ENCODE measurements at places on chromosomes 1 and 21.
A peak's percentile ranks its signal among the peaks of the same experiment; 100 is the strongest.

- peak; percentile 43 for DNase-seq
These were observed 20.9 kb upstream of the ATP5PO start for GRCh38 chr21:33936301-33937038.

DNA sequence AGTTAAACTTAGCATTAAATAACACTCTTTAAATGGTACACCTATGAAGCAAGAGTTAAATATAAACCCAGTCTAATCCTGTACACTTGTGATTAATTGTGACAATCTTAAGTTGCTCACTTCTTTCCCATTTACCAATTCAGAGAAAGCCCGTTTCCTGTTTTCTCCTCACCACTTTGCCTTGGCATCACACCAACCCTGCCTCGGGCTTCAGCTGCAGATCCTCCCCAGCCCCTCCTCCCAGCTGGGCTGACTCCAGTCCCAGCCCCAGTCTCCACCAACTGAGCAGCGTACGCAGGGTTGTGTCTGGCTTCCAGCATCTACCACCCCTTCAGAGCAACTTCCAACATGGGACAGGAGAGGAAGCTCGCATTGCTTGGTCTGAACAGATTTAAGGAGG, 4.1 kb downstream of the PYCR2 start:
- peak; percentile 88 for DNase-seq

GRCh38 chr1:205749234-205750137, 496 bp downstream of the NUCKS1 start:
- peak; percentile 96 for DNase-seq

- no peak for DNase-seq
These were observed 39.0 kb downstream of the SMYD2 start for GRCh38 chr1:214319938-214320337.

- peak; percentile 85 for DNase-seq
These were observed 80.1 kb upstream of the KCNK2 start for GRCh38 chr1:215002471-215002870.

DNA sequence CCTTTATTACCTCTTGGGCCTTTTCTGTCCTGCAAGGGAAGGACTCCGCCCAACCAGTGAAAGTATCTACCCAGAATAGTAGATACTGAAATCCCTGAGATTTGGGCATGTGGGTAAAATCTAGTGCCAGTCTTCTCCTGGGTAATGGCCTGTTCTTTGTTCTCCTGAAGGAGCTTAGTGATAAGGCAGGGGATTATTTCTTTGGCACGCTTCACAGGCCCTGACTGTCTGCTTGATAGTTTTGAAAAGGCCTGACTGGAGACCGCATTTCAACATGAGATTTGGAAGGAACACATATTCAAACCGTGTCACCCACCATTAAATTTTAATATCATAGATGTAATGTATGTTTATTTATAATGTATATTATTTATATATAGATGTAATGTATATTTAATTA, 48.9 kb downstream of the RASAL2 start:
- no peak for DNase-seq

GRCh38 chr1:230919207-230919606, 50.9 kb upstream of the C1orf198 start:
- no peak for DNase-seq

- no peak for DNase-seq
These were observed 49.6 kb downstream of the RPL5 start for GRCh38 chr1:92881391-92881790.

- no peak for DNase-seq
These were observed 418.5 kb downstream of the DPYD start for GRCh38 chr1:97502360-97502759.

GRCh38 chr1:209645574-209646452, 6.4 kb downstream of the LAMB3 start:
- no peak for DNase-seq

DNA sequence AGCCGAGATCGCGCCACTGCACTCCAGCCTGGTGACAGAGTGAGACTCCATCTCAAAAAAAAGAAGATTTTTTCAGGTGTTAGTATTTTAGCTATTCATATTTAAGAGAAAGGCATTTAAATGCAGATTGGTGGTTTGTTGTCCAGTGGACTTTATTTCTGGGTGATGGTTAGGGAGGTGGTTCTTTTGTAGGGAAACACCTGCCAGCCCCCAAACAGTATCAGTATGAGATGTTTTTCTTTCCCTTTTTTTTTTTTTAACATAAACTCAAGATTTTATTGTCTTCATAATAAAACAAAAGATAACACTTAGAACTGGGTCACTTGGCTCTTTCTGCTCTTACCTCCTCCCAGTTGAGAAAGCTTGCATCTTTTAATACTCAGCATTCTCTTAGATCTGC, 9.9 kb downstream of the CCDC18 start:
- DNase-seq = no peak

- no peak for DNase-seq
These were observed 101.6 kb downstream of the DMRTB1 start for GRCh38 chr1:53560581-53561502.

- DNase-seq = no peak
These were observed 76.3 kb downstream of the KRTAP19-8 start for GRCh38 chr21:30962013-30962412.

DNA sequence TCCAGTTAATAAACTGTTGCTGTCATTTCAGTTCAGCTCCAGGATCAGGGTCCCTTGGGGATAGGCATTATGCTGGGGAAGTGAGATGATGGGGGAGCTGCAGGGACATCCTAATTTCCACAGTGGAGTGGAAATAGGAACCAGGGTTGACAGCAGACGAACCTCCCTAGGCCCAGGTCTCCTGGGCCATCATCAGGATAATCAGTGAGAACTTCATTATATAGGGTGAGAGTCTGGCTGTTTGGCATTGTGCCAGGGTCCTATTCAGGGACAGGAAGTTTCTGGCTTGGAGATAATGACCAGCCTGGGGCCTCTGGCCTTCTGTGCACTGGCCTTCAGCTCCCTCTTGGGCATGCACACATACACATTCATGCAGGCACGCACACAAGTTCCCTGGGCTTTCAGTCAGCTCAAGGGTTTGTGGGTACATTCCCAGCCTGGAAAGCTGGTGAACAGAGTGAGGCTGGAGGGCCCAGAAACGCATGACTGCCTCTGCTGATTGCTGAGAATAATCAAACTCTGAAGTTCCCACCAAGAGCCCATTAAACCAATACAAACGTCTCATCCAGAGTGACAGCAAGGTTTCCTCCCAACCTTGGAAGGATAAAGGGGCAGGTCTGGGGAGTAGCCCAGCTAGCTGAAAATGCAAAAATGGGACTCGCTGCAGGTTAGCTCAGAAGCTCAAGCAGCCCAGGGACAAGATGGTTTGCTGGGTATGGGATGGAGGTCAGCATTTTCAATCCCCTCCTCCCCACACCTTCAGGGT, 13.9 kb upstream of the LRIG2 start:
- DNase-seq = no peak

GRCh38 chr1:69688193-69688592, 120.5 kb downstream of the LRRC7 start:
- no peak for DNase-seq

- DNase-seq = no peak
These were observed 175.7 kb downstream of the ZZZ3 start for GRCh38 chr1:77506771-77507170.

- no peak for DNase-seq
These were observed 2.6 kb downstream of the KRTAP10-12 start for GRCh38 chr21:44699502-44700001.

DNA sequence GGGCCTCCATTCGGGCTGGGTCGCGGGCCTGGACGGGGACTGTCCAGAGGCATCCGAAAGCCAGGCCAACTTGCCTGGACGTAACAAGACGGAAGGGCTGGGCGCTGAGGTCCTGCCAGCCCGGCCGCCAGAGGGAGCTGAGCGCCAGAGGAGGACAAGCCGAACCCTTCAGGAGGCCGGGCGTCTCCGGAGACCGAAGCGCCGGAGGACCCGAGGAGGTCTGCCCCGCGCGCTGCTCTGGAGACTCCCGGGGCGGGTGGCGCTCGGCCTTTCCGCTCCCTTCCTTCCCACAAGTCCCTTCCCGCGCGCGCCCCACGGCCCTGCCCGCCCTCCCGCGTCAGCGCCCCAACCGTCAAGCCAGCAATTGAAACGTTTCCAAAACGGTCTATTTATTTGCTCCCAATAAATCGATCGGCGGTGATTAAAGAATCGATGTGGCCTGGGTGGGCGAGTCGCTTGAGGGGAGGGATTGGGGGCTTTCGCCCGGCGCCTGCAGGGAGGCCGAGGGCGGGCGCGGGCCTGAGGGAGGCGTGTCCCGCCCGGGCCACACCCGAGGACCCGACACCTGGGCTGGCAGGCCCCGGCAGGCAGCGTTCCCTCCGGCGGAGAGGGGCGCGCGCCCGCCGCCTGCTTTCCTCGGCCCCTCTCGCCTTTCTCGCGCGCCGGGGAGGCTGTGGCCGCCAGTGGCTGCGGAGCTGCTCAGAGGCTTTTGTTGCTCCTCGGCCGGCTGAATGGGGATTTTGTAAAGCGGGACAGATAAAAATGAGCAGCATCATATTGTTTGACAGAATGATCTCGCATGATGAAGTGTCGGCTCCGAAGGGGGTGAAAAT, 5.2 kb upstream of the FOXD3 start:
- DNase-seq = peak; percentile 70

- no peak for DNase-seq
These were observed 69.3 kb upstream of the BCAR3 start for GRCh38 chr1:93750955-93751354.

- DNase-seq = peak; percentile 98
These were observed 42.3 kb upstream of the NFASC start for GRCh38 chr1:204828352-204828850.

DNA sequence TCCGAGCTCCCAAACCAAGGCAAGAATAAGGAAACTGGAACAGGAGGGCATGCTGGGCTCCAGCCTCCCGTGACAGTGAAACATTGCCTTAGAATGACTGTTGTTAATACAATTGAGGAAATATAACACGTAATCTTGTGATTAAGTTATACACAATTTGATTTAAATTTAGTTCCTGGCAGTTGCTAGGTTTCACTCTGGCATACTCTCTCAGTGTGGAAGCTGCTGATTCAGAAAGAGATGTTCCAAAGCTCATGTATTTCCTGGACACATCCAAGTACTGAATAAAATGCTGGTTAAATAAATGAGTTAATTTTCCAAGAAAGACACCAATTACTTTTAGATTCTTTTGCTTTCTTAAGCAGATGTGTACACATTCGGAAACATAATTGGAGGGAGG, 176.1 kb downstream of the GRIK1 start:
- DNase-seq = no peak

DNA sequence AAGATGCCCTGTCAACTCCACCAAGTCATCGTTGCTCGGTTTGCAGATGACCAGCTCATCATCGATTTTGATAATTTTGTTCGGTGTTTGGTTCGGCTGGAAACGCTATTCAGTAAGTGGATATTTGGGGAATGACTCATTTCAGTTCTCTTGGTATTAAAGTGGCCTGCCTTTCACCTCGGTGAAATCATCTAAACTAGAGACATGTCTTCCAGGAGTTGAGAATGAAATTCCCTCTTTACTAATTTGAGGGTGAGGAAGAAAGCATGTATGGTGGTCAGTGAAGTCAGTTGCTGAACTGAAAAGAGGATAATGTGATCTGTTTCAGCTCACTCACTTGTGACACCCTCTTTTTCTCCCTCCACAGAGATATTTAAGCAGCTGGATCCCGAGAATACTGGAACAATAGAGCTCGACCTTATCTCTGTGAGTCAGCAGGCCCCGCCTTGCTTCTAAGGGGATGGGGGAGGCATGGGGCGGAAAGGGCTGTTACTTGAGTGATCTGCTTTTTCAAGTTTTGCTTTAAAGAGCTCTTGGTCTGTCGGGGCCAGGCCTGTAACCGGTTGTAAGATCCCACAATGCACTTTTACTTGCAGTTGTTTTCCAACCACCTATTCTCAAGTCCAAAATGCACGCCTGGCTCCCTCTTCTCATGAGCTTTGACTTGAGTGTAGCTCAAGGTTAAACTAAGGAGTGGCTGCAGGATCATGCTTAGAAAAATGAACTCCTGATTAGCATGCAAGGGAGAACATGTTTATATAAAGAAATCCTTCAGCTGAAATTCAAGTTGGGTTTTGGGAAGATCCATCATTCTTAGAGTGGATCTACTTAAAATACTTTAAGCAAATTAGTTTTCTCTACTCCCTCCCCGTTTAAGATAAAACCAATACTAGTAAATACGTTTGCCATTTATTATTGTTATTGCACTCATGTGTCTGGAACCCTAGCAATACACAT, 59.8 kb downstream of the CAPN2 start:
- DNase-seq = peak; percentile 66

DNA sequence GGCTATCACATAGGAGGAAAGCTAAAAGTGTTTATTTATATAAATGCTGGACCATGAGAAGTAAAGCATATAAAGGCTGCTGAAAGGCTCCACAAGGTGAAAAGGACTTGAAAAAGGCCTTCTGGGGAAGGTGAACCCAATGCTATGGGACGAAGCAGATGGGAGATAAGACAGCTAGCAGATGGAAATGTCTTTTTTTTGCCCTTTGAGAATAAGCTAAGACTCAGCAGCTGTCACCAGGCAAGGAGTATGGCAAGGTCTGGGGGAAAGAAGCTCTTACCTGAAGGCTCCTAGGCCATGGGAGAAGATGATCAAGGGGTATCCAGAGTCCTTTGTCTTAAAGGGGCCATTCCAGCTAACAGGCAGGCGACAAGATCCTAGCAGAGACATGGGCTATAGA, 9.9 kb downstream of the PAFAH2 start:
- no peak for DNase-seq

GRCh38 chr1:231279081-231279480, 38.1 kb downstream of the GNPAT start:
- DNase-seq = no peak

- DNase-seq = no peak
These were observed 177.4 kb downstream of the LBR start for GRCh38 chr1:225250432-225250831.

DNA sequence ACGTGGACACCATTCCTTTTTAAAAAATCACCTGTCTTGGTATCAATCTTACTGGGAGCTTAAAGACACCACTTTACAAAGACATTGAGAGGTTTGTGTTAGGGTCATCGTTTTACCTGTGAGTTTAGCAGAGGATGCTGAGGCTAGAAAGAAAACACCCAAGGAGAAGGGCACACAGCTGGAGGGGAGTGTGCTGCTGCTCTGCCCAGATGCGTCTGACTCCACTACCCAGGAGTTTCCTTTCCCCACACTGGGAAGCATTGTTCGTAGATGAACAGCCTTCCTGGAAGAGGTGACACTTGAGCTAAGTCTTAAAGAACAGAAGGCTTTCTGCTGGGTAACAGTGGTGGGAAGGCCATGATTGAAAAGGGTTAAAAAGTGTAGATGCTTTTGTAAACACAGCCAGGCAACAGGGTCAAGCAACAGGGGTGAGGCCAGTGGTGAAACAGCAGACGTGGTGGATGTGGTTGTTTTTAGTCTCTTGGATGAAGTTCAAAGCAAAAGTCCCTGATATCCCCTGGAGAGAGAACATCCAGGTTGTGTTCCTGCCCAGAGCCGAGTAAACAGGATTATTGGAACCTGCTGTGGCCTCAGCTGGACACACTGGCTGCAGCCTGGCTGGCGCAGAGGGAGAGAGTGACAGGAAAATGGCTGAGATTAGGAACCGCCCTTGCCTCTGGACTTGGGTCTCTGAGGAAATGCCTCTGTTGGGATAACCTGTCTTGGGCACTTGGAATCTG, 198.6 kb upstream of the JUN start:
- DNase-seq = peak; percentile 21
